NCI-H446 (cell line): ENCODE measurements at places on chromosomes 4 and X.

GRCh38 chr4:177771645-177772044, 329.4 kb upstream of the AGA start:
- no peak for DNase-seq

GRCh38 chr4:3721627-3722026, 44.6 kb upstream of the ADRA2C start:
- DNase-seq: no peak

- no peak for DNase-seq
These were observed 70.7 kb downstream of the RTL5 start for GRCh38 chrX:72060921-72061490.

GRCh38 chrX:154043003-154043763, 23.5 kb upstream of the IRAK1 start:
- no peak for DNase-seq

GRCh38 chr4:76570141-76570973, 135.3 kb downstream of the SHROOM3 start:
- no peak for DNase-seq

- DNase-seq: no peak
These were observed 1108.2 kb downstream of the PCDH18 start for GRCh38 chr4:136424052-136424451.

DNA sequence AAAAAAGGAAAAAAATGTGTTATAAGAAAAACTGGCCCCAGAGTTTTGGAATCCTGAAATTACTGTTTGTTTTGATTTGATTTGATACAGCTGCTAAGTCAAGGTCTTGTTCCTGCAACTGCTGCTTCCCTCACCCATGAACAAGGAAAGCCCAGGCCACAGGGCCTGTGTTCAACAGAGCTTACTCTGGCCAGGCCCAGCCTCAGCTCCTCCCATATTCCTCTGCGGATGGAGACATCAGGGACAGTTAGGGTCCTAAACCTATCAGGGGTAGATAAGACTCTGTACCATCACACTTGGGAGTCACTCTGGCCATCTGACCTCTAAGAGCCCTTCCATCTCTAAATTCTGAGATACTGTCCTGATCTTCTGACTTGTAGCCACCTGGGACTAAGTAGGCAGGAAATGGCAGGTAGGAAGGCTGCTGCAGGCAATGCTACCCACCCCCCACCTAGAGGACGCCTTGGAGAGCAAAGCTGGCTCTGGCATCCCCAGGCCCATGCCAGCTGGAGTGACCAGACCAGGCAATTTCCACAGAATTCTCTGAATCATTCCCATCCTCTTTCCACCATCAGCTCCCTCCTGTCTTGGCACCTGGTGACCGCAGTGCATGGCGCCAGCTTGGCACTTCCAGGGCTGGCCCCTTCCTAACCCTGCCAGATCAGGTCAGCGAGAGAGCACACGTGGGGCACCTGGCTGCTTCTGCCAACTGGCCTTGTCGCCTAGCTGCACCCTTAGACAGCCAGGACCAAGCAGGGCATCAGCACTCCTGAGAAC, 58.0 kb upstream of the TMEM33 start:
- no peak for DNase-seq

- no peak for DNase-seq
These were observed 2.9 kb downstream of the ANXA5 start for GRCh38 chr4:121693886-121694285.

GRCh38 chr4:86522349-86522748, 71.8 kb upstream of the PTPN13 start:
- DNase-seq: no peak
